Activated T-helper 9 cell treated with anti-CD3 and anti-CD28 coated beads, Interleukin-2, amount 50 U/mL, for 16 hours (primary cell): ENCODE measurements at places on chromosomes 13 and 19.

- DNase-seq: no peak
Observed at GRCh38 chr19:489418-490196, 6.7 kb upstream of the MADCAM1 start.

DNA sequence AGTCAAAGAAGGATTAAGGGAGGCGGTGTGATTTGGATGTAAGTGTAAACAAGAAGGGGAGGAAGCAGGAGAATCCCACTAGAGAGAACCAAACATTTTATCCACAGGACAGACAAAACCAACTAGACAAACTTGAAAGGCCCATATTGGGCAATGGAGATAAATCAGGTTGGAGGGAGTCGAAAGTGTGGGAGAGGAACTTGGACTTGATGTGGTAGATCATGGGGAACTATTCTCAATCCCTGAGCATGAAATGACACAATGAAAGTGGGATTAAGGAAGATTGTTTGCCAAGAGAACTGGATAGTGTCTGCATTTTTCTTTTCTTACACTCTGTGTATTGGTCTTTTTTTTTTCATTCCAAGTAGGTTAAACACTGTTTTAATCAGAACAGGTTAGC, 17.9 kb downstream of the GPR183 start:
- no peak for DNase-seq

DNA sequence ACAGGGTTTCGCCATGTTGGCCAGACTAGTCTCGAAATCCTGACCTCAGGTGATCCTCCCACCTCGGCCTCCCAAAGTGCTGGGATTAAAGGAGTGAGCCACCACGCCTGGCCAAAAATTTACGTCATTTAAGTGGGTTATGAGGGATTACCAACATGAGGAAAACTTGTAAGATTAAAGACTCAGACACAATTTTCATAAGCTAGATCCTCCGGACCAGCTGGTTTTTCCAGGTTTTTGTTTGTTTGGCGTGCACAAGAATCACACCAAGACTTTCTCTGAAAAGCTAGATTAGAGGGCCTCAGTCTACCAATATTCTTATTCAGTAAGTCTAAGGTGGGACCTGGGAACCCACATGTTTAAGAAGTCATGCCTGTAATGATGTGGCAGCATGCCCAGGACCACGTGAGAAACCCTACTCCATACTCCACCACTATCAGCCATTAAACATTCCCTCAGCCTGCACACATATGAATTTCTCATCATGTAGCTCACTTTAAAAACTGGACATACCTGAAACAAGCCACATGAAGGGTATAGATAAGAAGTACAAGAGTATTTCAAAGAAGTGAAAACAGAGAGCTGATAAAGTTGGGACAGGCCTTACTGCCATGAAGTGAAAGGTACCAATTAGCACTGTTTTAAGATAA, 25.7 kb downstream of the DIAPH3 start:
- DNase-seq: no peak

DNA sequence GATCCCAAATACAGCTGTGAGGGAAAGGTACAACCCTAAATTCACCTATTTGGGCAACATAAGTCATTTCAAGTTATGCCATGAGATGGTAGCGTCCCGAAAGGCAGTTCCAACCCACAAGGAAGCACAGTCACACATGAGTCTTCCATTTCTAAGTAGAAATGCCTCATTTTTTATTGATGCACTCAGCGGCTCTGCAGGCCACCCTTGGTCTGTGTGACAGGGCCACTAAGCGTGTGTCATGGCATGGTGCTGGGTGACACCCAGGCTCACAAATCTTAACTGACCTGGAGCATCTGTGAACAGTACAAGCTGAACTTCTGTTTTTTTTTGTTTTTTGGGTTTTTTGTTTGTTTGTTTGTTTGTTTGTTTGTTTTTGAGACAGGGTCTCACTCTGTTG, 15.1 kb downstream of the RAB20 start:
- no peak for DNase-seq

DNA sequence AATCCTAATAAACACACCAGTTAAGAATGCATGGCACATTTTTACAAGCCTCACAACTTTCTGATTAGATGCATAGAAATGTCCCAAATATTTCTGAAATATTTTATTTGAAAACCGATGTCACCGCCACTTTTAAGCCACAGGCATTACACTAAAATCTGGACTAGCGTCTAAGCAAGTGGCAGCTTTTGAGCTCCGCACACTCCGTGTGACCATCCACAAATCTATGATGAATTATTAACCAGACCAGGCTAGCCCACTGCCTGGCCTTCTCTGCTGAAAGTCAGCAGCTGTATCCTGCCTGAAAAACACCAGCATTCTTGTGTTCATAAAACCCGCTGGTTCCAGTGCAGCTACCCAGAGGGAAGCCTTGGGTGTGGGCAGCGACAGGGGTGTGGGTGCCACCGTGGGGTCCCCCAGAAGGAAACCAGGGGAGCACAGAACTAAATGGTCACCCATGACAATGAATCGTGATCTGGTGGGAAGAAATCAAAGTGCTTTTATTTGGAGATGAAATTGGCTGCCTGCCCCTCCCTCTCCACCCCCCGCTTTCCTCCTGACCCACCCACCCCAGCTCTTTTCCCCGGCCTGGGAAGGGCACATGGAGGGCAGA, 13.8 kb downstream of the RASA3 start:
- no peak for DNase-seq

GRCh38 chr13:70812481-70812880, 704.2 kb upstream of the KLHL1 start:
- DNase-seq: no peak

- no peak for DNase-seq
Observed at GRCh38 chr19:27676877-27677276, 1536.1 kb downstream of the UQCRFS1 start.

- no peak for DNase-seq
Observed at GRCh38 chr13:99228737-99229691, 28.4 kb downstream of the UBAC2 start.

DNA sequence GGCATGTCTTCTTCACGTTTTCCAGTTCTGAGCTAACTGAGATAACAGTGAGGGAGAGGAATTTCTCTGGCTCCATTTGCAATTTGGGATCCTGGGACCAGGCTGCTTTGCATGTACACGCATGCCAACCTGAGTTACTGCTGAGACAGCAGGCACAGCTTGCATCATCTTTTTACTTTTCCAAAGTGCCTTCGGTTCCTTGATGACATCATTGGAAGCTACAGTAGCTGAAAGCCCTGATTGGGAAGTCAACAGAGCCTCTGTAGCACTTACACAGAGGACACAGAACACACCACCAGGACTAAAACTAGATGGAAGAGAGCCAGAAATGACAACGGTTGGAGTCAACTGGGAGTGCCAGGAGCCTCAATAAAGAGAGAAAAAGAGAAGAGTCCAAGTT, 399.1 kb upstream of the GPC6 start:
- DNase-seq: no peak

- no peak for DNase-seq
Observed at GRCh38 chr13:30810261-30810701, 74.9 kb downstream of the ALOX5AP start.

DNA sequence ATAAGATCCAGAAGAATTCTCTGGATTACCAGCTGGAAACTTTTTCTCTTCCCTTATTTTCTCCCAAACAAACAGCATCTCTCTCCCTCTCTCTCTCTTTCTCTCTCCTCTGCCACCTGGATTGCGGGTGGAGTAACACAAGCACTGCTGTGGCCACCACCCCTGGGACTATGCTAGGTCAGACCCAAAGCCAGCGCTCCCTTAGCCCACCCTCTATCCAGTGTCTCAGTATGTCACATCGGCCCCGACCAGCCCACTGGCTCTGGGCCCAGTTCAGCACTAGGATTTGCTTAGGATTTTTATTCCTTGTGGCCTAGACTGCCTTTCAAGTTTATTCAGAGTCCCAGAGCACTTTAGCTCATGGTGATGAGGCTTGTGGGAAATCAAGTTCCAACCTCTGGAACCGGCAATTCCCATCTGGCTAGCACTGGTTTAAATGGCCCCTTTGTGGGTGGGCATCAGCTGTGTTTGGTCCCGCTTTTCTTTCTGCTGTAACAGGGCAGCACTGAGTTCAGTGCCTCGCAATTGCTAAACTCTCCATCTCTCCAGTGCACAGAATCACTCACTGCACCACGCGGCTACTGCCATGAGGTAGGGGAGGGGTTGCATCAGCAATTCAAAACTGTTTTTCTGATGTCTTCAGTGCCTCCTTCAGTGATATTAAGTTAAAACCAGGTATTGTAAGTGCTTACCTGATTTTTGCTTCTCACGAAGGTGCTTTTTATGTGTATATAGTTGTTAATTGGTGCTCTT, 1623.1 kb downstream of the SLITRK5 start:
- DNase-seq: no peak

GRCh38 chr13:112351825-112352224, 24.3 kb upstream of the SPACA7 start:
- no peak for DNase-seq

- DNase-seq: no peak
Observed at GRCh38 chr13:113202912-113203311, 5.6 kb downstream of the PCID2 start.

- no peak for DNase-seq
Observed at GRCh38 chr13:21347753-21348318, 111.3 kb downstream of the ZDHHC20 start.
